ENCODE measurements at places on chromosomes 6 and 20.

GRCh38 chr6:89122625-89123024 is 4.8 kb upstream of the SRSF12 start:
- no peak for DNase-seq

DNA sequence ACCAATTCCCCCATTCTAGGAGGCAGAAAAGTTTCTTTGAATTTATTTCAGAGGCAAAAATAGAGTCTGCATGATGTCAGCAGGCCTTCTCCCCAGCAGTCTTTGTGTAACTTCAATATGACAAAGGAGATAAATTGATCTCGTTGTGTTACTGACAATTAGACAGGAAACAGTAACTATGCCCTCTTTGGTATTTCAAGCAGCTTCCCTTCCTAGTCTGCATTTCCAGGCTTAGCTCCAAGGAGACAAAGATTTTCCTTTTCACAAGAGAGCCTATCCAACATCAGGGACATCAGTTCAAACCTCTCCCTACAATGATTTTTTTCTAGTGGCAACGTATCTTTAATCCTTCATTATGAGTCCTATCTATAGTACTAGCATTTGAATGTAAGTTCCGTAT is 245.9 kb upstream of the HSF2 start:
- DNase-seq: no peak

GRCh38 chr6:56507517-56507916 is 135.2 kb downstream of the DST start:
- DNase-seq: no peak

- no peak for DNase-seq
Measured at GRCh38 chr6:167152862-167153261, 4.9 kb downstream of the GPR31 start.

- DNase-seq: no peak
Measured at GRCh38 chr6:131825946-131826345, 18.1 kb downstream of the ENPP1 start.

- no peak for DNase-seq
Measured at GRCh38 chr20:3164043-3164762, 4.5 kb upstream of the FASTKD5 start.

DNA sequence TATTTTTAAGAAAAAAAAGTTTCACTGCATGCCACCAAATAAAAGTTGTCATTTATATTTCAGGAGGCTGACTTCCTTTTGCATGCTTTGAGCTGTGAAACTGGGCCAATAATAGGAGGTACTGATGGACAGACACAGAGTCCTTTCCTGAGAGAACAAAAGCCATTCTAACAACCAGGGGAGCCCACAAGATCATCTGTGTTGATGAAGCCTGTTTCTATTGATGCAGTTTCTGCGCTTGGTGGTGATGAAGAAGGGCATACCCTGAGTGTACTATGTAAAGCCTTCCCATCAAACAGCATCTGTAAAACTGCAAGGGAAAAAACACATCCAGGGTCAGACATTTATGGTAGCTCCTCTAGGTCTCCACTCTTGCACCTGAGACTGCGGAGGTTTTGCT is 34.8 kb downstream of the ABHD12 start:
- DNase-seq: no peak

- DNase-seq: no peak
Measured at GRCh38 chr6:31861150-31861549, 1.5 kb downstream of the NEU1 start.

DNA sequence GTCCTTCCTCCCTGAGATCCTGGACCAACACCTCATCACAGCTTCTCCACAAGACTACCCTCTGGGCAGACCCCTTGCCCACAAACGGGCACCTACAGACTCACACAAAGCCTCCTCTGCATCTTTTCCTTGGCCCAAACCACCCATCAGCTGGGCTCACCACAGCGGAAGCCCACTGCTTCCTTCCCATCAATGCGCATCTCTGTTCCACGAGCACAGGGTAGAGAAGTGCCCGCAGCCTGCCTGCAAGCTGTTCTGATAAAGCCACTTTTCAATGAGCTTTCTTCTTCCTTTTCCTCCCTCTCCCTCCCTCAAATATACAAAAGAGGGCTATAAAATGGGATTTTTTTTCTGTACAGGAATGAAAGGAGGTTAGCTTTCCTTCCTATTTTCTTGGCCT is 111.2 kb downstream of the NFATC2 start:
- no peak for DNase-seq

GRCh38 chr6:128208851-128209580 is 308.2 kb upstream of the THEMIS start:
- DNase-seq: no peak

DNA sequence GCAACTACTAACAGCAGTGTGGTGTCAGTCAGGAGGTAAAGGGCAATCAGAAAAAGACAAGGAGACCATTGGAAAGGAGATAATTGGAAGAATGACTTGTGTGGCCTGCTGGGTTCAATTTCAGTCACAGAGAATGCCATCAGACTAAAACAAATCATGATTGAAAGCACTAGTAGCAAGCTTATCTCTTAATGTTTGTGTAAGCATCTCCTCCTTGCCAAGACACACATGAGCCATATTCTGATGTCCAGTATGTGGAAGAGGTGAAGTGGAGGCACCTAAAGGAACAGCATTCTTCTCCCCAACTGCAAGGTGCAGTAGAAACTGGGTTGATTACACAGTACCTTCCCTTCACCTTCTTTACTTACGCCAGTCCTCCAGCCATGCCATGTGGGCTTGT is 287.5 kb downstream of the ZFAND3 start:
- no peak for DNase-seq

DNA sequence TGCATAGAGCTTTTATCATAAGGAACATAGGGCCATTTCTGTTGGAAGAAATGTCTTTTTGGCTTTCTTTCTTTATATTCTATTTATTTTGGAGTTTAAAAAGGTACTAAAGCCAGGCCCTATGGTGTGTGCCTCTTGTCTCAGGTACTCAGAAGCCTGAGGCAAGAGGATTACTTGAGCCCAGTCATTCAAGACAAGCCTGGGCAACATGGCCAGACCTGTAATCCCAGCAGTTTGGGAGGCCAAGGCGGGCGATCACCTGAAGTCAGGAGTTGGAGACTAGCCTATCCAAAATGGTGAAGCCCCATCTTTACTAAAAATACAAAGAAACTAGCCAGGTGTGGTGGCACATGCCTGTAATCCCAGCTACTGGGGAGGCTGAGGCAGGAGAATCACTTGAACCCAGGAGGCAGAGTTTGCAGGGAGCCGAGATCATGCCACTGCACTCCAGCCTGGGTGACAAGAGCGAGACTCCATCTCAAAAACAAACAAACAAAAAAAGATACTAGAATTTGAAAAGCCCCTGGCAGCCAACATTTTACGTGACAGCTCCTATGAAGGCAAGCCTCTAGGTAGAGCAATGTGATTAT is 80.0 kb downstream of the CBFA2T2 start:
- DNase-seq: no peak

DNA sequence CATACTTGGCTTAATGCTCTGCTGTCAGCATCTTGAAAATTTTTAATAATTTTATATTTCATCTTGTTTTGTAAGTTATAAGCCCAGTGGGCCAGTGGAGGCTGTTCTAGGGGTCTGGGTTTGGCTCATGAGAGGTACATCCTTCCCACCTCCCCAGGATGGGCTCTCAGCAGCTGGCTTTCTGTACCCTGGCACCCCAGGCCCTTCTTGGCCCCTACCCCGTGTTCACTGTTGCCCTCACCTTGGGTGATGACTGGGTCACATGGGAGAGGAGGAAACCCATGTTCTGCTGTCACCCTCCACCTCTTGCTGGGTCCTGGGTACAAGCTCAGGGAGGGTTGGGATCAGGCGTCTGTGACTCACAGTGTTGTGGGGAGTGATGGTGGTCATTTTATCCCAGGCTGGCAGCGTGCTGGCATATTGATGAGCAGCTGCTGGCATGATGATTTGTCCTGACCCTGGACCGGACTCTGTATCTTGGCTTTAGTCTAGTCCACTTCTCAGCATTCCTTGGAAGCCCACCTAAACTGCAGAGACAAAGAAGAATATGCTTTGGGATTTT is 34.6 kb downstream of the SLC16A10 start:
- DNase-seq: no peak

- DNase-seq: no peak
Measured at GRCh38 chr6:2809015-2809414, 32.6 kb downstream of the SERPINB1 start.

DNA sequence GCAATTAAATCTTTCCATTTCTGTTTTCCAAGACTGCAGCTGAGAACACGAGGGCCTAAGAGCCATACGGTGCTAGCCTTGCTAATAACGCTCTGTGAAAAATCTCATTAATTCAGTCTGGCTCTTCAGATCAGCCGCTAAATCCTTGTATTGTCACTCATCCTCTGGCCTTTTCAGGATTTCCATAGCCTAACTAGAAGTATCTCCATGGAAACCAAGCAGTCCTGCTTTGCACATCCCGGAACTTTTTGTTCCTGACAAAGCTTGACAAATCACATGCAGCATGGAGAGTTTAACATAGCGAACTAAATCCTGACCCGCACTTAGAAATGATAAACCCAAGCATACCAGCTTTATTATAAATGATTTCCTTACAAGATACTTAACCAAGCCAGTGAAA is 383.7 kb downstream of the CD83 start:
- DNase-seq: no peak

DNA sequence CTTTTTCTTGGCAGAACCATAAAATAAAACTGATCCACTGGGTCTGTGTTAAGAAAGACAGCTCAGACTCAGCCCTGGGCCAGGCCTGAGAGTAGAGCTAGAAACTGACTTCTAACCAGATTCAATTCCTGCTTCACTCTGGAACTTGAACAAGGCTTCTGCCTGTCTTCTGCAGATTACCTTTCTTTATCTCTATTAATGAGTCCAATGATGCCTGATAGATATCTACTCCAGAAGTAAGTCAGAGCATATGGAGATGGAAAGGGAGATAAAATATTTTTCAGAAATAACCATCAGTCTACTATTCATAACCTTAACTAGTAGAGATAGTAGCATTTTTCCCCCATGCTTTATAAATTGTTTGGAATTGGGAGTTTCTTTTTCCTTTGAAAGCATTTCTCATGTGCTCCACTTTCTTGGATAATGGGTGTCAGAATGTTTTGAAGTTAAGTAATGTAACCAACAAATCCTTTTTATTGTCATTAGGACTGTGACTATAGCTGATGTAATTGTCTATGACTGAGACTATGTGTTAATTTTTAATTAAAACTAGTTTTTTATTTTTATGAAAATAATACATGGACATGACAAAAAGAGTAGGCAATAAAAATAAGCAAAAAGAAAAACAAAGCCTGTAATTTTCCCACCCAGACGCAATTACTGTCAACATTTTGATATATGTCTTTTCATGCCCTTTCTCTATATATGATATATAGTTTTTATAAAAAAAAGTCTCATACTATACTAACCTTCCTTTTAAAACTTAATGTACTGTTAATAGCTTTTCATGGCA is 7.2 kb downstream of the SOBP start:
- no peak for DNase-seq

- no peak for DNase-seq
Measured at GRCh38 chr6:76694795-76695194, 622.3 kb upstream of the IMPG1 start.

GRCh38 chr6:42225419-42225818 is 7.8 kb upstream of the MRPS10 start:
- no peak for DNase-seq

DNA sequence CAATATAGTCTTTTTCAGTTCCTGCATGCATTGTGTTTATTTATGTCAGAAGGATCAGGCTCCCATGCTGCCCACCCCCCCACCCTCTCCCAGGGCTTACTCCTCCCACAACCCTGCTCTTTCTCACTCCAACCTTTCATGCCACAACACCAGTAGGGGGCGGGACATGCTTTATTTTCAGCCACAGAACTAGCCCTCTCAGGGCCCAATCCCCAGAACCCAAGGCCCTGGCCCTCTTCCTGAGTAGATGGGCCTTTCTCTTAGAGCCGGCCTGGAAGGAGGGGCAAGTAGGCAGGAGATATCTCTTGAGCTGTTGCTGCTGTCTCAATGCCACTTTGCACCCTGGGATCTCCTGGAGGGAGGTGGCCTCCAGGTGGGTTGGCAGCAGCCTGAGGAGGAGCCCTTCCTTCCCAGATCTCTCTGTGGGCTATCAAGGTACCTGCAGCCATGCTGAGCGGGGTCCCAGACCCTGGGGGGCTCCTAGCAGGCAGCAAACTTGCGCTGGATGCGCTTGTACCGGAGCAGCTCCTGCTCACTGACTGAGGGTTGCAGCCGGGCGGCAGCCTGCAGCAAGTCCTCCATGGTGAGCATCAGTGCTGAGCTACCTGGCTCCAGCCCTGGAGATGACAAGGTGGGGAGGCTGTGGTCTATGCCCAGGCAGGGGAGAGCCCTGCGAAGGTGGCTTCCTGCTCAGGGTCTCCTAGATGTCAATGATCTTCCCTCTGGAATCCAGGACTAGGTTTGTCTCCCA is 3.5 kb downstream of the GNMT start:
- peak; percentile 20 for DNase-seq

- DNase-seq: no peak
Measured at GRCh38 chr6:153047386-153047785, 44.9 kb upstream of the MTRF1L start.

DNA sequence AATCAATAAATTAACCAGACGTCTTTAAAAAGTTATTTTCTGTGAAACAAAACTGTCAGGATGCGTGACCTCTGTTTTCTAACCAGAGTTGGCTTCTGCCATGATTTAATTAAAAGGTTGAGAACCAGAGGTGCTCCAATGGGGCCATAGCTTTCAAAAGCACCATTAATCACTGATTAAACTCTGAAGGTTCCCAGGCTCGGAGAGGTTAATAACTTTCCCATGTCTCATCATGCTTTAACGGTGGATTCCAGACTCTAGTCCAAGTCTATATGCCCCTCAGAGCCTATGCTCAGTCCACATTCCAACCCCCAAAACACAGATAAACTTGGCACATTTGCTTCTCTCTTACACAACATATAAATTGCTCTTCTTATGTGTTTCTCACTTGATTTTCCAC is 95.5 kb downstream of the SNAP91 start:
- no peak for DNase-seq

DNA sequence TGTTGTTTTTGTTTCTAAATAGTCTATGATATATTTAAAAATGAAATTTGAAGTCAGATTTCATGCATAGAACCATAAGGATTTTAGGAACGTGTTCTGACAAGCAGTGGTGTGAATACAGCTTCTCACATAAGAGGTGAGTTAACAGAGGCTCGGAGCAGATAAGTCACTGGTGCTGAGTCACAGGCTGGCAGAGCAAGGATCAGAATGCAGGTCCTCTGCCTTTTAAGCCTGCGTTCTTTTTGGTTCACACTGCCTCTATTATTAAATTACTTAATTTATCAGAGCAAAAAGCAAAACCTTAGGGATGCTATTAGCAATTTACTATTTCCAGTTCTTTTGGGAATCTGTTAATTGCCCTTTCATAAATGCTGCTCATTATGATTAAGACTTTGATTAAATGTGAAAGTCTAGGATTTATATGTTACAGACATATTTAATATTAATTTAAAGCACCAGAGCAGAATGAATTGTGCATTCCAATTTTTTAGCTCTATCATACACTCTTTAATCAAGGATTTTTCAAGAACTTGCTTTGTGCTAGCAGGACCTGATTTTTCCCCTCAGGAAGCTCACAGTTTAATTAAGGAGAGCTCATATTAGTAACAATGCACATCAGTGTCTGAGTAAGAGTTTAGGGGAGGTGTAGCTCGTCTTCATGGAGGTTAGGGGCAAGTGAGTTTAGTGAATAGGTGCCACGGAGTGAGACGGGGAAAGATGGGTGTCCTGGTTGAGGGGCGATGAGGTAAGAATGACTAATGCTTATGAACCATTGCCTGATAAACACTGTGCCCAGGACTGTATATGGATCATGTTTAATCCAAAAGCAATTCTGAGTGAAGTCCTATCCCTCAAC is 212.7 kb upstream of the AGPAT4 start:
- no peak for DNase-seq
